ENCODE measurements at places on chromosomes 3 and 15.
A peak's percentile ranks its signal among the peaks of the same experiment; 100 is the strongest.

DNA sequence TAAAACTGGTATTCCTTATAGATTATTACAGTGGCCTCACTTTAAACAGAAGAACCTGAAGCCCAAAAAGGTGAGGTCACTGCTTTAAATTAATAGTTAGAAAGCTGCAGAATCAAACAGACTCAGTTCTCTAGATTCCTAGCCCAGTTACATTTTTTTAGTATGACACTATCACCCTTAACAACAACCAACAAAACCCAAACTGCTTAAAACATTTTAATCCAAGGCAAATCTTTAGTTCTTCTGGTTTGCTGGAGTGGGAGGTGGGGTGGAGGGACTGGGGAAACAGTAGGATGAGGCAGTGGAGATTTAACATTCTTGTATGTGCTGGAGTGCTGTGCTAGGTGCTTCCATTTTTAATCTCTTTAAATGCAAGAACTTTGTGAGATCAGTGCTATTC is 631.6 kb upstream of the KCNMB2 start:
- no peak for DNase-seq

DNA sequence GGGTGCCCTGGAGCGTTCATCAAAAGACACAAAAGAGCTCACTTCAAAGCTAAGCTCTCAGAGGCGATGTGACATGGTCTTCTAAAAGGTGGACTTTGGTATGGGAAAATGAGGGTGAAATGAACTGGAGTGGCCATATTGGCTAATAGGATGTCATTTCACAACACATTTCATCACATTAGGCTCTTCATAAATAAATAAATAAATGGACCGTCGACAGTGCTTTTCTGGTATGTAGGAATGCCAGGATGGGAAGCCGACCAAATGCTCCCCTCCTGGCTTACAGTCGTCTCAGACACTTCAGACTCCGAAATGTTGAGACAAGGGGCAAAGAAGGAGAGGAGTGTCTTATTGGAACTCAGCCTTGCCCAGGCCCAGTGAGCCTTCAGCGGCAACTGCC is 383.0 kb downstream of the NTRK3 start:
- DNase-seq, result no peak

GRCh38 chr15:99478977-99479376 is 86.8 kb upstream of the MEF2A start:
- DNase-seq, result no peak

DNA sequence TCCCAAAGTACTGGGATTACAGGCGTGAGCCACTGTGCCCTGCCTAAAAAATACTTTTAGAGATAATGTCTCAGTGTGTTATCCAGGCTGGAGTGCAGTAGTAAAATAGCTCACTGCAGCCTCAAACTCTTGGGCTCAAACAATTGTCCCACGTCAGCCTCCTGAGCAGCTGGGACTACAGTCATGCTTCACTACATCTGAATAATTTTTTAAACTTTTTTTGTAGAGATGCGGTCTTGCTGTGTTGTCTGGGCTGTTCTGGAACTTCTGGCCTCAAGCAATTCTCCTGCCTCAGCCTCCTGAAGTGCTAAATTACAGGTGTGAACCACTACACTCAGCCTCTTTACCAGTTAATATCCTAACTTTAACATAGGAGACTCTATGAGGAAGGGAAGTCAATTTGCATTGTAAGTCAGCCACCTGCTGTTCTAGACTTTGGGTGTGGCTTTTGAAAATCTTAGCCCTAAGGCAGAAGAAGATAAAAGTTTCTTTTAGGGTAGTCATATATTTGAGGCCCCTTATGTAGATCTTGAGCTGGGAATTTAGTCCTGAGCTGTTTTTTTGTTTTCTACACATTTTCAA is 78.2 kb upstream of the RASGRP1 start:
- no peak for DNase-seq

DNA sequence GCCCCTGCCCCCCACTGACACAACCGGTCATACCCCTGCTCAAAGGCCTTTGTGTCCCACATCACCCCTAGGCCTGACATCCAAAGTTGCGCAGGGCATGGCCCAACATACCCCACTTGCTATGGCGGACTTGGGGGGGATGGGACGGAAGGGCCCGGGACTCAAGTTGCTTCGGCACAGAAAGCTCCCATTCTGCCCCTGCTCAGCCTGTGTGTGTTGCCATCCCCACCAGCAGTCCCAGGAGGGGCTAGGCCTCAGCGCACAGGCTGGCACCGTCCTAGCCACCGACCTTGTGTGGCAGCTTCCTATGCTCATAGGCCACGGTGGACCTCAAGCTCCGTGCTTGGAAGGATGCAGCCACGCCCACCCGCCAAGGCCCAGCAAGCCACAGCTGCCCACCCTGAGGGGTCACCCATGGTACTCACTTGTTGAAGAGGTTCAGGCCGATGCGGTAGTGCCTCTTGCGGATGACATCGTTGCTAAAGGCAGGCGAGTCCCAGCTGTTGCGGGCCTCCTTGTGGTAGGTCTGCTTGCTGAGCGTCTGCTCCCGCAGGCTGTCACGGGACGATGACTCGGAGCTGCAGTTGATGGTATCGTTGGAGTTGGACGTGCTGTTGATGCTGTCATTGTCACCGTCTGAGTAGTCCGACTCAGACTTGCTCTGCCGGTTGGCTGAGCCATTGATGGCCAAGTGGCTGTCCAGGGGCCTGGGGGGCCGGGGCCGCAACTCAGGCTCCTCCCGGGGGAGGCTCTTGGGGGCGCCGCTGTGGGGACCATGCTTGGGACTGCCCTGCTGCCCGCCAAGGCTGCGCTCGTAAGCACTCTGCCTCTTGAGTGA is 93.9 kb upstream of the RPL32 start:
- DNase-seq, result no peak

DNA sequence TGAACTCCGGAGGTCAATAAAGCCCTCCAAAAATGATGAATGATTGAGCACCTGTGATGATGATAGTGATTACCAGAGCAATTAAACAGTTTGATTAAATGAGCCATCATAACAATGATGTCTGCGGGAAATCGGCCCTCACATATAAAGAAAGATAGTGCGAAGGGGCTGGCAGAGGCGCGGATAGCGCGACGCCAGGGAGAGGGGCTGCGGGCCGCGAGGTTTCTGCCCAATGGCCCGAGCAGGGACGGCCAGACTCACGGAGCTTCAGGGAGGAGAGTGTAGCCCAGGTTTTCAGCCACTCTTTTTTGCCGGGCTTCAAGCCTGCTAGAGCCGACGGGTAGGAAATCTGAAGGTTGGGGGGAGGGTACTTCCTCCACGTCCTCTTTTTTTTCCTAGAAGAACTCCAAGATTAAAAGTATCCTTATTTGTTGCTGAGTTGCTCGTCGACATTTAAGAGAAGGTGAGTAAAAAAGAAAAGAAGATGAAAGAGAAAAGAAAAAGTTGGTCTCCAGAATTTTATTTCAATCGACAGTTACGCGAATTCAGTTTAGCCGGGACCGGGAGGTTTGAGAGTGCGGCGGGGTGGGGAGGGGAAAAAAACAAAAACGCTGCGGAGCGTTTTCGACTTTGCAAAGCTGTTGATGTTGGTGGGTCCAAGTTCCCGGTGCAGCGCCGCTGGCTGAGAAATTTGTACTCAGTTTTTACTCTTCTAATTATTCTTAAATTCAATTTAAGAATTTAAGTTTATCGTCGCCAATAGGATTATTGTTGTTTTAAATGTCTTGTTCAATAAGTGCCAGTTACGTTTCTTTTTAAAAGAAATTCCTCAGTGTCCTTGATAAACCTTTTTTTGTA is 2.2 kb upstream of the MEIS2 start:
- peak; percentile 65 for DNase-seq

DNA sequence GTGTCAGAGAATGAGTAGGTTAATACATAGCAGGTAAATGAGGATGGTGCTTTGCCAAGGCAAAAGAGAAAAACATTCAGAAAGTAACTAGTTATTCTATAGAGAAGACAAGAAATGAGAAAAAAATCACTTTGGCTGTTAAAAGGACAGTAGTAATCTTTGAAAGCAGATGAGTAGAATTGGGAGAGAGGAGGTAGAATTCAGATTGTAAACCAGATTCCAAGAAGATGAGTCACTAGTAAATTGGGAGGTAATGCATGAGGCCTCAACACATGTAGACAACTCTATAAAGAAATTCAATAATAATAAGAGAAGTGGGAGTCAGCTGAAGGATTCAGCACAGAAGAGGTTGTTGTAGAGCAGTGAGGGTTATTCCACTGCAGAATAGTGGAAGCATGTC is 81.4 kb downstream of the MBNL1 start:
- no peak for DNase-seq

GRCh38 chr3:51955175-51955892 is at the start of gene GPR62:
Gene GPR62 (plus strand): TSS chr3:51955381. CDS start chr3:51955653, 272 bp downstream.
- DNase-seq, result no peak

DNA sequence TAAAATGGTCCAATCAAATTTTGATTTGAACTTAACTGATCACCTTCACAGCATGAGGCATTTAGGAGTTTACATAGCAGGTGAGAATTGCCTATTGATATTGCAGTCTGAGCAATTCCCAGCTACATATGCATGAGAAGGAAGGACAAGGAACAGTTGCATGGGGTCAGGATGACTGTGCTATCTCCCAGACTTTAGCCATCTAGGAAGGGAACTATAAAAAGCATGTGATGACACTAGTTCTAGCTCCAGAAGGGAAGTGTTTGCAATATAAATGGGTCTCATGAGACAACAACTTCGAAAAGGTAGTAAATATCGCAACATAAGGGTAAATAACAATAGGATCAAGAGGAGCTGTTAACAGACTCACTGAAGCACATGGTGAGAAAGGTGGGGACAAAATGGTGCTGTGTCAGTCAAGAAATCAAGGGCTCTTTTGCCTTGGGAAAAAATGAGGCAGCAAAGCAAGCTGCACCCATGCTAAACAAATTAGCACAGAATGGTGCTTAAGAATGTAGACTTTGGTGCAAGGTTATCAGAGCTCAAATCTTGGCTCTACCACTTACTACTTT is 90.4 kb upstream of the SLC2A2 start:
- DNase-seq, result no peak

DNA sequence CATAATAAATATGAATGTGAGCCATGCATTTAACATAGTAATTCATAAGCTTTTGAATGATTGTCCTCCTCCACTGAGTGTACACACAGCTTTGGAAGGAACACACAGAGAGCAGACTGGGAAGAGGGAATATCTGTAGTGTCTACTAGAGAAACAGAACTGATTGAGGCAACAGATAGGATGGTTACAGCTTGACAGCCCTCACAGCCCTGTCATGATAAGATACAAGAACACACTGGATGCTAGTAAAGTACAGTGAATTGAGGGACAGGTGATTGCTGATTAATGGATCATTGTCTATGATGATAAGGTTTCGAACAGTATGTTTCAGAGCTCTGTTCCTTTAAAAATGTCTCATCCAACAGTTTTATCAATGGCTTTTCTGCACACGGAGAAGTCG is 383.4 kb upstream of the GBE1 start:
- no peak for DNase-seq

DNA sequence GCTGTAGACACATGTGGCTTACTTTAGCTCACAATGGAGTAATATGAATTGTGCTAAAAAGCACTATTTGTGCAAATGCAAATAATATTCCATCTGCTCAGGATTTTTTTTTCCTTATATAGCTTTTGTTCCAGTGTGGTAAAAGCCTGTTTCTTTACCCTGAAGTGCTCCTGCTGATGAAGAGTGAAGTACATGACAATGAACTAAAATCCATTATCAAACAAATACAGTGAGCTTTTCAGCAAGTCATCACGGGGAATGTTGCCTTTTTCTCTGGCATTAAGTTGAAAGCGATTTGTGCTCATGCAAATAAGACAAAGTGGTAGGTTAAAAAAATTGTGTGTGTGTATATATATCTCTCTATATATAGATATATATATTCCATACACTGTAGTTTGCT is 28.6 kb upstream of the CCDC39 start:
- no peak for DNase-seq

GRCh38 chr15:69795601-69796000 is 302.1 kb downstream of the TLE3 start:
- no peak for DNase-seq

DNA sequence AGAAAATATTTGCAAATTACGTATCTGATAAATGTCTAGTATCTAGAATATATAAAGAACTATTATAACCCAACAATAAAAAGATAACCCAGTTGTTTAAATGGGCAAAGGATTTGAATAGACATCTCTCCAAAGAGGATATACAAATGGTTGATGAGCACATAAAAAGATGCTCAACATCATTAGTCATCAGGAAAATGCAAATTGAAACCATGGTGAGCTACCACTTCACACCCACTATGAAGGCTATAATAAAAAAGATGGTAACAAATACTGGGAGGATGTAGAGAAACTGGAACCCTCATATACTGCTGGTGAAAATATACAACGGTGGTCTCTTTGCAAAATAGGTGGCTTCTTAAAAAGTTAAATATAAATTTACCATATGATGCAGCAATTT is 28.0 kb downstream of the RAD51 start:
- DNase-seq, result no peak

GRCh38 chr15:65571971-65572370 is 39.0 kb downstream of the INTS14 start:
- no peak for DNase-seq
